ENCODE measurements at places on chromosomes 7 and 10. TPM values are rescaled to one million over a fixed set of nuclear protein-coding genes. Genes with fewer than 3 reads are reported as not detected.

DNA sequence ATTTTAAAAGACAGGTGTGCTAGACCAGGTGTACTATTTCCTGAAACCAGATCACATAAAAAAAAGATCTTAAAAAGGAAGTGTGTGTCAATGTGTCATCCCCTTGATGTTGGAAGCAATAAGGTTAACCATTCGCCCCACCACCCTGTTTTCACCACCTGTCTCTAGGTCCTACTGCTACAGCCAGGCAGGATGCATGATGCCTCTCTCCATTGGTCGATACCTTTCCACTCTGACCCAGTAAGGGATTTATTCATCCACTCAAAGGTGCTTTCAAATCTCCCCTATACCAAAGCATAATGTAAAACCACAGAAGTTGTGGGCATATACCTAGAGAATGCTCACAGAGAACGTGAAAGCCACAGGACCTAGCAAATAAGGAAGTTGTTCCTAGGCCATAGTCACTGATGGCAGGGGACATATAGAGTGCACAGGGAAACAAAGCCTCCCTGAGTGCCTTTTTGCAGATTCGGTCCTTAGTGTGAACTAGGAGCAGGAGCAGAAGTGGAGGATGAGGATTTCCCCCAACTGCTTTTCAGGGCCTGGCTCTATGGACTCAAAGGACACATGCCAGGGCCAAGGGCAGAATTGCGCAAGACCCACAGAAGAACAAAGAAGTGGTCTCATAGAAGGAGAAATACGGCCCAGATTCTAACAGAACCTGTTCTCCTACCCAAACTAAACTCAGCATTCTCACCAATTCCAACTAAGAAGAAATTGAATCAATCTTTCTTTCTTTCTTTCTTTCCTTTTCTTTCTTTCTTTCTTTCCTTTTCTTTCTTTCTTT, 631.5 kb upstream of the NRP1 start:
- no peaks in the 10 kb centered on the region for H3K27me3 ChIP-seq
- H3K27ac ChIP-seq, result no peak overlapping the region
- no peak overlapping the region for H3K4me3 ChIP-seq
- DNase-seq, result no peak
- no peaks in the 10 kb centered on the region for H3K36me3 ChIP-seq

GRCh38 chr7:14497390-14497789, 405.2 kb downstream of the DGKB start:
- no peak overlapping the region for H3K27ac ChIP-seq
- no peak overlapping the region for H3K4me3 ChIP-seq
- no peak for DNase-seq
- no peaks in the 10 kb centered on the region for H3K4me1 ChIP-seq

DNA sequence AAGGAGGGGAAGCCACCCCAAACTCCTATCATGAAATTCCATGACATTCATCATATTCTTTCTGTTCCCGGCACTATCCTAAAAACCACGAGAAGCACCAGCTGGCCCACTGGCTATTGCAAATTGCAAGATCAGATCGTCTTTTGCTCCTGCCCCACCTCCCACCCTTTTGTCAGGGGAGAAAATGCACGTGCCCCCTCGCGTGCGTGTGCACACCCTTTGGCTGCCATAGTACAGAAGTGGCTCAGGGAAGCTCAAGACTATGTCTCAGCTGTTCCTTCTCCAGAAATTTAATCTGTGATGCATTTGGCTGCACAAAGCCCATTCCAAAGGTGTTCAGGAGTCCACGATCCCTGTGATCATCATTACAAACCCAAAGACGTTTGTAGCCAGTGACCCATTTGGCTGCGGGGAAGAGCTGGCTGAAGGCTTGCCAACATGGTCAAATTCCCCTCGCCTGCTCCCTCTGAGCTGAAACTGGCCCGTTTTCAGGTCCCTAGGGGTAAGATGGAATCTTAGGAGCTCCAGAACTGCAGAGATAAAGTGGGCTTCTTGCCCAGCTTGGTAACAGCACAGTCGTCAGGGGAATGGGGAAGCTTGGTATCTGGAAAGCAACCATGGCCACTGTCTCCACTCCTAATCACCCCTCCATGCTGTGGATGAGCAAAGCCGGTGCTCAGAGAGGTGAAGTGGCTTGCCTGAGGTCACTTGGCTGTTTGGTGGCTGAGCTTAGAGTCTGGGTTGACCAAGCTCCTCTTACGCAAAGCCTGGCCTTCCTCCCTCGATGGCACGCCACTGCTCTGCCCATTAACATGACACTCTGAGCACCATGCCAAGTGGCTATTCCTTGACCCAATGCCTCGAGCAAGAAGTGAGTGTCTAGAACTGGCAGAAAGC, 155.4 kb downstream of the NEURL1 start:
- H3K27ac ChIP-seq, result peak overlapping the region; percentile 42
- H3K4me3 ChIP-seq, result no peak overlapping the region
- peaks cover 16% of the 10 kb centered on the region for H3K4me1 ChIP-seq

- H3K4me1 ChIP-seq, result no peaks in the 10 kb centered on the region
- no peak overlapping the region for H3K4me3 ChIP-seq
- H3K36me3 ChIP-seq, result no peaks in the 10 kb centered on the region
- no peaks in the 10 kb centered on the region for H3K27me3 ChIP-seq
Observed at GRCh38 chr10:104216631-104217030, 15.5 kb downstream of the CFAP43 start.

DNA sequence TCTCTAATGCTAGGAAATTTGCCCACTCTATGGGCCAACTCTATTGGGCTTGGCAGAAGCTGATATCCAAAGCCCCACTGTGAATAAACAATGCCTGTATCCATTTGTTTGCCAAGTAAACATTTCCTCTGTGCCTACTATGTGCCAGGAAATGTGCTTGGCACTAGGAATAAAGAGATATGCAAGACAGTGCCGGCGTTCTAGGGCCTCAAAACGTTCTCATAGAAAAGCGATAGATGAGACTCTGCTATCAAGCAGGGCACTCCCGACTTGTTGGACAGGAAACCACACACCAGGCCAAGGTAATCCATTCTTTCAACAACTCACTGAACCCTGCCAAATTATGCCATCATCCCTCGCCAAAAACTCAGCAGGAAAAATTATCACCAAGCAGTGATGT, 196.7 kb downstream of the IPMK start:
- H3K36me3 ChIP-seq, result no peaks in the 10 kb centered on the region
- no peak for DNase-seq
- H3K27me3 ChIP-seq, result no peaks in the 10 kb centered on the region
- H3K4me1 ChIP-seq, result no peaks in the 10 kb centered on the region

DNA sequence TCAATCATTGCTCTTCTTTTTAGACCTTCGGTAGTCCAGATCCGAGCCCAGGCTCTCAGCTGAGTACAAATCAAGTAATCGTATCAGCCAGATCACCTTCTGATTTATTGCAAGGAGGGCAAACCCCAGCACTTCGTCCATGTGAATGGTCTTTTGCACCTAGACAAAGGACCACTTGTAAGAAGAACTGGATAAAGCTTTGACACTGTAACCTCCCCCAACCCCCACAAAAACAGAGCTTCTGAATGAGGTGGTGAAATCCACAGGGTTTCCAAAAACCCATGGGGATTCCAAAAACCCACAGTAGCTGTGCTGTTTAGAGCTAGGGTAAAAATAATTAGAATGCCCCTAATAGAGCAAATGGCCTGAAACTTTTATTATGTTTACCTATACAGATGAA, 148.8 kb upstream of the ODAD2 start:
- no peak overlapping the region for H3K4me3 ChIP-seq
- H3K27me3 ChIP-seq, result no peaks in the 10 kb centered on the region
- H3K27ac ChIP-seq, result no peak overlapping the region
- H3K4me1 ChIP-seq, result no peaks in the 10 kb centered on the region

DNA sequence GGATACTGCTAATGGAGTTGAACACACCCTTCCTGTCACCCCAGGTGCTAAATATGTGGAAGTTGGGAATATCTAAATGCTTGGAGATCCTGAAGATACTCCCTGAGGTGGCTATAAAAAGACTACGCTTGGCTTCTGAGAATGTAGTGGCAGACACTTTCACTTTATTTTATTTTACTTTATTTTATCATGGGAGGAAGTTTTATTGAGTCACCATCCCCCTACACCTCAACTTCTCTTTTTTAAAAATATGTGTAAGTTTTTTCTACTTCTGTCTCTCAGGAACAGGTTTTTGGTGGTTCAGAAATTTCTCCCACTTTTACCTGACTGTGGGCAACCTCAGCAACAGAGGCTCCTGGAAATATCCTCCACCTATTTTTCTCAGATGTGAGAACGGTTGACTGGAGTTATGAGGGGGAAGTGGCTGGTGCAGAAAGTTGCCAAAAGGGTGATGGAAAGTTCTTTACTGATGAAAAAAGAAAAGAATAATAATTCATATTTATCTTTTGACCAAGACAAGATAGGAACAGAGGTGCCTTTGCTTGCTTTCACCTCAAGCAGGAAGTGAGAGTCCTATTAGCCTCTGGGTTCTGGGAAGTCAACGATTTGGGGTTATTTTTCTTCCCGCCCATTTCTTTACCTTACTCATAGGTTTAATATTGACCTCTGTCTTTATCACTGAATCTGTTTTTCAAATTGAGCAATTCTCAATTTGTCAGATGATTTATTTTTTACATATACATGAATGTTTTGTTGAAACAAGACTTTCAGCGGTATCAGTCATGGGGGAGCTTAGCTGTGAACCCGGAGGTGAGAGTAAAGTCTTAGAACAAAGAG, 103.6 kb downstream of the AHR start:
- H3K27me3 ChIP-seq, result no peaks in the 10 kb centered on the region
- no peaks in the 10 kb centered on the region for H3K36me3 ChIP-seq
- no peaks in the 10 kb centered on the region for H3K4me1 ChIP-seq

DNA sequence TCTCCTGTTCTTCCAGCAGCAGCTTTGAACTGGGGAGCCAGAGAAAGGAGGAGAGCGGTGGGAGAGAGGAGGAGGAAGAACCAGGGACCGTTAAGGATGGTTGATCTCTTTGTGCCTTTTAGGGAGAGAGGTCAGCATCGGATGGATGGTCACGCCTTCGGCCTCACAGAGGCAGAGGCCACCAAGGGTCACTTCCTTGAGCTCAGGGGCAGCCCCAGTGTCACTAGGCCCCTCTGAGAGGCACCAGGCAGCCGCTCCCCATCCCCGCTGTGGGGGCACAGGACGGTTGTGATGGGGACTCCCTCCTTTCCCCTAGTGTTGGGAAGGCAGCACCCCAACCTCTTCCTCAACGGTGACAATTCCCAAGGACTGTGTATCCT, 121.4 kb downstream of the DNAJB6 start:
- no peaks in the 10 kb centered on the region for H3K4me1 ChIP-seq
- H3K36me3 ChIP-seq, result no peaks in the 10 kb centered on the region
- no peaks in the 10 kb centered on the region for H3K27me3 ChIP-seq
- peak; percentile 33 for DNase-seq
- H3K27ac ChIP-seq, result no peak overlapping the region

DNA sequence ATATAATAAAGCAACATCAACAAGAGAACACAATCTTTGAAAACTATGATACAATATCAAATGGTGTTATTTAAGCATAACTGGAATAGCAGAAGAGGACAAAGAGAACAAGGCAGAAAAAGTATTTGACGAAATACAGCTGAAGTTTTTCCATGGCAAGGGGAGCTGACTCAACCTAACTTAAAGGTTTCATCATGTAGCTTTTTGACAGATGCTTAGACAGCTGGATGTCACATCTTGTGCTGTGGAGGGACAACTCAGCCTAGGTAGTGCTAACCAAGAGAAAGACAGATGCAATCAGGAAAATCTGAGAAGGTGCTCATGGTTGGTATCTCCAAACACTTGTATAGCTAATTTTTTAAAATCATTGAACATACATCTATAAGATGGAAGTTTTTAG, 208.2 kb downstream of the TFEC start:
- DNase-seq, result no peak
- H3K4me3 ChIP-seq, result no peak overlapping the region
- H3K36me3 ChIP-seq, result no peaks in the 10 kb centered on the region
- H3K27ac ChIP-seq, result no peak overlapping the region

- H3K4me1 ChIP-seq, result no peaks in the 10 kb centered on the region
- no peak for DNase-seq
- H3K27ac ChIP-seq, result no peak overlapping the region
- H3K27me3 ChIP-seq, result no peaks in the 10 kb centered on the region
- no peak overlapping the region for H3K4me3 ChIP-seq
Observed at GRCh38 chr10:17348501-17349349, 105.7 kb downstream of the ST8SIA6 start.

DNA sequence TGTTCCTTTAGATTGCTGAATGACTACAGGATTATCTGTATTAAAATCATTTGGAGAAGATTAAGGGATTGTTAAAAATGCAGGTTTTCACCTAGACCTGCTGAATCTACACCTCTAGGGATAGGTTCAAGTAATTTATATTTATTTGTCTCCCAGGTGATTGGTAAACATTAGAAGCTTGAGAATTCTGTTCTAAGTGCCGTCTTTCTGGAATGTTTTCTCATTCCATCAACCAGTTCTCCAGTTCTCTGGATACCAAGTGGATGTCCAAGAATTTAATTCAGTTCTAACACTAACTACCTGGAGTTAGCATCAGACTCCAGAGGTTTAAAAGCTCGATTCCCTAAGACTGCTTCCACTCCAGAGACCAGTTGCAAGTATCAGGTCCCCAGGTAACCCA, 110.9 kb downstream of the PRTFDC1 start:
- no peak overlapping the region for H3K27ac ChIP-seq
- H3K36me3 ChIP-seq, result no peaks in the 10 kb centered on the region
- no peak overlapping the region for H3K4me3 ChIP-seq
- no peaks in the 10 kb centered on the region for H3K27me3 ChIP-seq
- no peaks in the 10 kb centered on the region for H3K4me1 ChIP-seq

- H3K27ac ChIP-seq, result no peak overlapping the region
- H3K27me3 ChIP-seq, result no peaks in the 10 kb centered on the region
- H3K4me1 ChIP-seq, result no peaks in the 10 kb centered on the region
- H3K36me3 ChIP-seq, result no peaks in the 10 kb centered on the region
- H3K4me3 ChIP-seq, result no peak overlapping the region
- no peak for DNase-seq
Observed at GRCh38 chr10:51619365-51619764, 80.0 kb downstream of the CSTF2T start.

- no peaks in the 10 kb centered on the region for H3K27me3 ChIP-seq
- no peak overlapping the region for H3K27ac ChIP-seq
- DNase-seq, result no peak
Observed at GRCh38 chr7:146146831-146147486, 30.4 kb downstream of the CNTNAP2 start.

GRCh38 chr10:8100366-8100765, 45.9 kb downstream of the GATA3 start:
- no peaks in the 10 kb centered on the region for H3K36me3 ChIP-seq
- DNase-seq, result no peak
- no peaks in the 10 kb centered on the region for H3K27me3 ChIP-seq
- H3K4me3 ChIP-seq, result no peak overlapping the region
- H3K4me1 ChIP-seq, result no peaks in the 10 kb centered on the region

DNA sequence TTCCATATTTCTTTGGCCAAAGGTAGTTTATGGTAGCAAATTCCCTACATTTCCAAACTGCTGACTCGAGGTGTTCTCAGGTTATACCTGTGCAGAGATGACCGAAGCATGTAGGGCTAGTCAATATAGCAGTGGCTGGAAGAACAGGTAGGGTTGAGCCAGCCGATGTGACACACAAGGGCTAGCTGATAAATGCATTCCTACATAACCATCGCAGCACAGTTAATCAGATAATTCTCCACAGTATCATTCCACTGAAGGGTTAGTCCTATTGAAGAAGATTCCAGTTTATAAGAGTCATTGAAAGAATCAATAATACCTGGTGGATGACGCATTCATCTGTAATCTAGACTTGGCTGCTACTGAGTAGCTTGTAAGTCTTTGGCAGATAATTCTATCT, 220.0 kb downstream of the KIF20B start:
- H3K27ac ChIP-seq, result no peak overlapping the region
- no peaks in the 10 kb centered on the region for H3K36me3 ChIP-seq
- no peaks in the 10 kb centered on the region for H3K4me1 ChIP-seq
- DNase-seq, result no peak
- no peak overlapping the region for H3K4me3 ChIP-seq

CYP2C9 gene
- 362 TPM for total RNA-seq

NPSR1 gene
- not detected for total RNA-seq

Measured in Peyer's patch (tissue), 4 donors.